ENCODE measurements at places on chromosomes 3 and 15.

DNA sequence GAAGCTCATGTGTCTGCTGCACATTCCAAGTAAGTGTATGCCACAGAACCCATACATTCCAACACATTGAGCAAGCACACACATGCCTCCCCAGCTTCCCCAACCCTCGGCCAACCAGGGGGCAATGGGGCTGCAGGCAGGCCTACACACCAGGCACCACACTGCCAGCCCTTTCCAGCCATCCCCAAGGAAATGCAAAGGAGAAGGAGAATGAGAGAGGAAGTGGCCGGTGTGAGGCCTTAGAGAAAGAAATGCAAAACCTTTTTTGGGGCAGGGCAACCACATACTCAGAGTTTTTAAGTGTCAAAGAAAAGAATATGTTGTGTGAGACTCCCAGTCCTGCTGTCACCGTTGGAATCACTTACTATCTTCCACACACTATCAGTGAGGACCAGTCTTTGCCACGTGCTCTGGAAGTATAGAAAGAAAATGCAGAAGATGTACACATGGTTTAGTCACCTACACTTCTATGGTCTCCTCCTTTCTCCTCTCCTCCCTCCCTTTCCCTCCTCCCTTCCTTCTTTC, 11.1 kb downstream of the IGF2BP2 start:
- DNase-seq: no peak

GRCh38 chr3:179074656-179075055, 3.0 kb upstream of the ZMAT3 start:
- DNase-seq: no peak

GRCh38 chr3:188775412-188775811, 396.4 kb upstream of the TPRG1 start:
- DNase-seq: no peak

- DNase-seq: no peak
Observed at GRCh38 chr15:93167291-93167690, 78.3 kb upstream of the RGMA start.

- no peak for DNase-seq
Observed at GRCh38 chr3:124118397-124118796, 126.5 kb upstream of the ROPN1 start.

- DNase-seq: no peak
Observed at GRCh38 chr3:36744763-36745162, 19.6 kb downstream of the DCLK3 start.

DNA sequence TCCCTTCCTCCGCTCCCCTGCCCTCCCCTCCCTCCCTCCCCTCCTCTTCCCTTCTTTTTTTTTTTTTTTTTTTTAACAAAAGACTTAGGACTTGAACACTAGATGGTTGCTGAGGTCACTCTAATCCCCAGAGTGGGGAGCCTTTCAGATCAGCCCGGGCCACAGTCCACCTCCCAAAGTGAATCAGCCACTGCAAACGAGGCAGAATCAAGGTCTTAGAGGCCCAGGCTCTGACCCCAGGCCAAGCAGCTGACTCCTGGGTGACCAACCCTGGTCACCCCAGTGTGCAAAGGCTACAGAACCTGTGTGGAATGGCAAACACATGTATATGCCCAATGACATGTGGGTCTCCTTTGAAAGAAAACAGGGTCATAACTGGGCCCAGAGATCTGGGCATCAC, 18.3 kb upstream of the EHD4 start:
- DNase-seq: no peak

- DNase-seq: peak; percentile 80
Observed at GRCh38 chr3:29065211-29065785, 215.6 kb upstream of the RBMS3 start.

Data from NCI-H446 (cell line).